ENCODE measurements at places on chromosomes 7 and 10.
A peak's percentile ranks its signal among the peaks of the same experiment; 100 is the strongest.

DNA sequence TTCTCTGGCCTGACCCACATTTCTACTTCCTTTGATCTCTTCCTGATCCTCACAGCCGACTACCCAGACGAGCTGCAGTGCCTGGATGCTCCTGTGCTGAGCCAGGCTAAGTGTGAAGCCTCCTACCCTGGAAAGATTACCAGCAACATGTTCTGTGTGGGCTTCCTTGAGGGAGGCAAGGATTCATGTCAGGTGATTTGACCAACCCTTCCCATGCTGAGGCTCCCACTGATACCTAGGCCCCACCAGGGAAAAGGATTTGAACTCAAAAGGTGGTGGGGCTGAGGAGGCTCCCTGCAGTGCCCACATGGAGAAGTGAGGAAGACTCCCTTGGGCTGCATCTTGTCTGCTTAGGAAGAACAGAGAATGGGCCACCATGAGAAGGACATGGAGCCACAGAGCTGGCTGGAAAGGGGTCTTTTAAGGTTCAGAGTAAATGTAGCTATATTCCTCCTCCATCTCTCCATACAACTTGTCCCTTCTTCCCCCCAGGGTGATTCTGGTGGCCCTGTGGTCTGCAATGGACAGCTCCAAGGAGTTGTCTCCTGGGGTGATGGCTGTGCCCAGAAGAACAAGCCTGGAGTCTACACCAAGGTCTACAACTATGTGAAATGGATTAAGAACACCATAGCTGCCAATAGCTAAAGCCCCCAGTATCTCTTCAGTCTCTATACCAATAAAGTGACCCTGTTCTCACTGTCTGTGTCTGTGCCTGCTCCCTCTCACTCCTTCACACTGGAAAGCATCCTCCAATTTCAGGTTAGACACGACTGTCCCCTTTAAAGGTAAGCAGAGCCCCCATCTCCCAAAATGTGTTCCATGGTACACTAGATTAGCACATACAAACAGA, 3.3 kb downstream of the PRSS1 start:
- no peak for DNase-seq

- peak; percentile 92 for DNase-seq
Observed at GRCh38 chr10:52443419-52444388, 129.6 kb downstream of the DKK1 start.

GRCh38 chr10:52956861-52957260, 184.3 kb upstream of the MBL2 start:
- DNase-seq: peak; percentile 1

GRCh38 chr7:79681454-79681853, 228.0 kb upstream of the MAGI2 start:
- DNase-seq: no peak

- DNase-seq: no peak
Observed at GRCh38 chr7:92244808-92245486, 767 bp downstream of the KRIT1 start.

DNA sequence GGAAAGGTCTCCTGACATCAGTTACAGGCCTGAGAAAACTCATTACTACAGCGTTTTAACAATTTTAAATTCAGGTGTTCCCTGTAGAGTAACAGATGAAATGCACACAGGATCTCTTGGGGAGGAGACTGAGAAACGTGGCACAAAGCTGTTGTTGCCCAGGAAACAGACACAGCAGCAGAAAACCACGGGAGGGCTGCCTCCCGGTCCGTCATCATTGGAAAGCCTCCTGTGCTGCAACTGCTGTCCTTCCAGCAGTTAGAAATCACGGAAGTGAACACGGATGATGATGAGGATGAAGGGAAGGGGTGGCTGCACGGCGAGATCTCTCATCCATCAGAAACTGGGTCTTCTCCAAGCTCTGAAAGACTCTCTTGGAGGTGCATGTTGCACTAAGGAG, 94.6 kb upstream of the RNF32 start:
- no peak for DNase-seq
